ENCODE measurements at places on chromosomes 4 and X. TPM values are rescaled to one million over a fixed set of nuclear protein-coding genes. Genes with fewer than 3 reads are reported as not detected.

DNA sequence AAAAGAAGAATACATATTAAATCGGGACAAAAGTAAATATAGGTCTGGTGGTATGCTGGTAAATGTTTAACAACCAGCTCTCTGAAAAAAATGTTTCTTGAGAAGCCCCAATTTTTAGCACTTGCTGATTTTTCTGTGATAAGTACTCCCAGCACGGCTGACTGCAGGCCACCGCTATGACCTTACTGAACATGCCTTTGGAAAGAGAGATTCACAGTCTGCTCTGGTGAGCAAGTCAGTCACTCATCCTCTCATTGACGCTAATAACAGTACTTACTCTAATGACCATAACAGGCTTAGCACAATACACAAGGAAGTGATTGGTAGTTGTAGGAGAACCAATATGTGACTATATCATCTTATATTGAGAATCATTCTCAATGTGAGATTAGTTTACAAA, 98.9 kb upstream of the BLTP1 start:
- no peak for DNase-seq

DNA sequence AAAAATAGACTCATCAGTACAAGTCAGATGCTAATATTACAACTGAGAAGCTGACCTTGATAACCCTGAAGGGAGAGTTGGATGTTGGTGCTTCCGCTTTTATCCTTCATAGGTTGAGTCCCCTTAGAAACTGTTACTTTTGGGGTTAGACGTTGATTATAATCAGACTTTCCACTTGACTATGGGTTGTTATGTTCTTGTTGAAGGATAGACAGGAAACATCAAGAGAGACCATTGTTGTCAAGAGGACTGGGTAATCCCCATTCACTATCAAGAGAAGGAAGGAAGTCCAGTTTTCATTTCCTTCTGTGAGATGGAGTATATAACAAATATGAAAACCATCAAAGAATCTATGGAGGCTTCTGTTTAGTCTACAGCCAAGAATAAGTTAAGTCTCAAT, 229.9 kb upstream of the AFF2 start:
- no peak for DNase-seq

DNA sequence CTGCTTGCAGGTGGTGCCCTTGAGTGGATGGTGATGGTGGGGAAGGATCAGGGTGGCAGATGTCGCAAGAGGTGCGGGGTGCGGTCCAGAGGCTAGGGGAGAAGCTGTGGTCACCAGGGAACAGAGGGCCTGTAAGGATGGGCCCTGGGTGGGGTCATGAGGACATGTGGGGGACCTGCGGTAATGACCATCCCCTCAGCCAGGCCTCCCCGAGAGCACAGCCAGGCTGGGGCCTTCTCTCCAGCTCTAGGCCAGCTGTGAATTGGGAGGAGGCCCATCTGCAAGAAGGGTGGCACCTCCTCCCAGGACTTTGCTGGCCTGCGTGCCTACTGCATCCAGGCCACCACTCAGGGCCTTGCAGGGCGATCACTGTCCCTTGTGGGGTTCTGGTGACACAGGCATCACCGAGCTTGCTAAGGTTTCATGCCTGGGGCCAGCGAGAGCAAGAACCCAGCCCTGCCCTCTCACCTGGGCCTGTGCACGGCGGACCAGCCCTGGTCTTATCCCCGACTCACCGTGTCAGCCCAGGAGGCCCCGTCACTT, 34.1 kb upstream of the MXD4 start:
- DNase-seq = no peak

DNA sequence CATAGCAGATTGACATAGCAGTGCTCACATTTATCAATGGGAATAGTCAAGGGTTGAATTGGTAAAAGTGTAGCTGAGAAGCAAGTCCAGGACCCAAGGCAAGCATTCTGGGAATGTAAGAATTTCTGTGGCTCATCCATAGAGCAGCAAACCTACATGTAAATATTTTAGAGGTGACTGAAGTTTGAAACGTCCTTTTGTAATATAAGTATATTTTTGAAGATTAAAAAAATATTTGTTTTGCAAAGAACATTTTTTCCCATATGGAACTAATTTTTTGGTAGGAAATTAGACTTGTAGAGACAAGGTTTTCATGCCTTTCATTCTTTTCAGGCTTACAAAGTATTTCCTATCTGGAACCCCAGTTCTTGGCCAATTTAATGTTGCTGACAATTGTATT, 104.0 kb downstream of the TEX13A start:
- no peak for DNase-seq

DNA sequence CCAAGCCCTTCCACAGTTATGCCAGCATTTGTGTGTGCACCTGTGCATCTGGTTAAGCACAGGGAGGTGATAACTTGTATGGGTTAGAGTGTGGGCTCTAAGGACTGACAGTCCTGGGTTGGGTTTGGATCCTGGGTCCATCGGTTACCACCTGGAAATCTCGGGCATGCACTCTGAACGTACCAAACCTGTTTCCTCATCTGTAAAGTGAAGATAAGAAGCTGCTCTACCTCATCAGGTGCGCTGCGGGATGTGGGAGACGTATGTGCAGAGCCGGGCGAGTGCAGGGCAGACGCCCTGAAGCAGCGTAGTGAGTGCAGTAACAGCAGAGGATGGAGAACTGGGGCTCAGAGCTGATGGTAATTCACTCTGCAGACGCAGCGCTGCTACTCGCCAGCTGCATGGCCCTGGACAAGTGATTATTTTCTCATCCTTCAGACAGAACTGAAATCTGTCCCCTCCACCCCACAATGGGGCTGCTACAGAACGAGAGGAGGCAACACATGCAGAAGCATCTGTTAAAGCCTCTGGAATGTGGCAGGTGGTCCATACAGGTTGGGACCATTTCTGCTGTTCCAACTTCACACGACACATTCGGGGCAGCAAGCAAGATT, 64.4 kb downstream of the HADH start:
- no peak for DNase-seq

DNA sequence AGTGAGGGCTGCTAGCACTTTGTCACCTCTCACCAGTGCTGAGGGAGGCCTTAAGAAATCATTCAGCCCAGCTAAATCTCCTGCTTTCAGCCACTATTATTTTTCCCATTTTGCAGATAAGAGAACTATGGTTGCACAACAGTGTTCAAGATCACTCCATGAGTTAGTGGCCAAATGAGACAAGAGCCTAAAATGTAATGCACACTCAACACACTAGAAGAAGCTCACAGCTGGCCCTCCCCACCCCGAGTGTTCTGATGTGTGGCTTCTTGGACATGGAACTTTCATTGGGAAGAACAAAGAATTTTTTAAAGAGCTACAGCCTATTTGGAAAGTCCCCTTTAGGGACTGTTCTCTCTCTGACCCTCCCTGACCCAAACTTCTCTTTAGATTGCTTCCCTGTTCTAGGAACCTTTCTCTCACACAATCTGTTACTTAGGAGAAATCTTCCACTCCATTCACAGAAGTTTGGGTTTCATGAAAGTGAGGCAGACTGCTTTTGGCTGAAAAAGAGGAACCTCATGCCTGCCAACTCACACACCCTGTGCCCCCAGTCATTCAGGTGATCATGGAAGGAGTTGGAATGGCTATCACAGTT, 44.0 kb upstream of the CT47C1 start:
- no peak for DNase-seq

DNA sequence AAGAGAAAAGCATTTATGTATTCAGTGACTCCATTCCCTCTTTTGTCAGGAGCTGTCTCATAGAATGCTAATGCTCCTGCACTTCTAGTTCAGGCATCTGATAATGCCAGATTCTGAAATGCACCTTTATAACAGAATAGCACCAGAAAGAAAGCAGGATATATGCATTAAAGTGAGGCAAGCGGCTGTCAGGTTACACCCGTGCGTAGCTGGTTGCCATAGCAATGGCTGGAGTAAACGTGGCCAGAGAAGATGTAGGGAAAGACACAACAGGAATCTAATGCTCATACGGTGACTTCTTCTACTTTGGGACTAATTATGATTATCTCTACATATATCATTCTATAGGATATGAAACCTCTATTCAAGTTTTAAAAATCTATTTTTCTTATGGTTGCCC, 5.9 kb downstream of the EMCN start:
- no peak for DNase-seq

DNA sequence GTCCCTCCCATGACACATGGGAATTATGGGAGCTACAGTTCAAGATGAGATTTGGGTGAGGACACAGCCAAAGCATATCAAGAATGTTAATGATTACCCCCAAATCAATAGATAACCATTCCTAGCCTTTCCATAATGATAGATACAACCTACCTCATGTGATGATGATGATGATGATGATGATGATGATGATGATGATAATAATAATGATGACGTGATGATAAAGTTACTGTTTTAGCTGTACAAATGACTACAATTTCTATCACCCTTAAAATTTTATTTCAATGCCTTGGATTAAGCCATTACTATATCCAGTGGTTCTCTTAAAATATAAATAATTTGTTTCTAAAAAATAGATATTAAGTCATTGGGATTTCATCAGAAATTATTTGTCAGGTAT, 55.2 kb upstream of the NLGN4X start:
- no peak for DNase-seq

DNA sequence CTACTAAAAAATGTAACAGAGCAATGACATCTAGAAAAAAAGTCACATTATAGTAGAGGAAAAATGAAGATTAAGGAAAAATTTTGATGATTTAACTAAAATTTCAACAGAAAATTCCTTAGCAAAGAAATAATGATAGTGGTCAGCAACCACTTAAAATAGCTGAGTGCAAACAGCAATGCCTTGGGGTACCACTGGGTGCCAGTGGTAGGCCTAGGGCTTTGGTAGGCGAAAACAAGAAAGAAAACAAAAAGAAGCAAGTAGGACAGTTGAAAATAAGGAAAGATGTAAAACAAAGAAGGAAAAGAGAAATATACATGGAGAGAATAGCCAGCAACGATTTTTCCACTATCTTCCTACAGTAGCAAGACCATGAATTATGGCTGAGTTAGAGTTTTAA, 313.5 kb upstream of the IRS4 start:
- DNase-seq = no peak

- no peak for DNase-seq
Observed at GRCh38 chr4:87838890-87839591, 6.3 kb downstream of the MEPE start.

DNA sequence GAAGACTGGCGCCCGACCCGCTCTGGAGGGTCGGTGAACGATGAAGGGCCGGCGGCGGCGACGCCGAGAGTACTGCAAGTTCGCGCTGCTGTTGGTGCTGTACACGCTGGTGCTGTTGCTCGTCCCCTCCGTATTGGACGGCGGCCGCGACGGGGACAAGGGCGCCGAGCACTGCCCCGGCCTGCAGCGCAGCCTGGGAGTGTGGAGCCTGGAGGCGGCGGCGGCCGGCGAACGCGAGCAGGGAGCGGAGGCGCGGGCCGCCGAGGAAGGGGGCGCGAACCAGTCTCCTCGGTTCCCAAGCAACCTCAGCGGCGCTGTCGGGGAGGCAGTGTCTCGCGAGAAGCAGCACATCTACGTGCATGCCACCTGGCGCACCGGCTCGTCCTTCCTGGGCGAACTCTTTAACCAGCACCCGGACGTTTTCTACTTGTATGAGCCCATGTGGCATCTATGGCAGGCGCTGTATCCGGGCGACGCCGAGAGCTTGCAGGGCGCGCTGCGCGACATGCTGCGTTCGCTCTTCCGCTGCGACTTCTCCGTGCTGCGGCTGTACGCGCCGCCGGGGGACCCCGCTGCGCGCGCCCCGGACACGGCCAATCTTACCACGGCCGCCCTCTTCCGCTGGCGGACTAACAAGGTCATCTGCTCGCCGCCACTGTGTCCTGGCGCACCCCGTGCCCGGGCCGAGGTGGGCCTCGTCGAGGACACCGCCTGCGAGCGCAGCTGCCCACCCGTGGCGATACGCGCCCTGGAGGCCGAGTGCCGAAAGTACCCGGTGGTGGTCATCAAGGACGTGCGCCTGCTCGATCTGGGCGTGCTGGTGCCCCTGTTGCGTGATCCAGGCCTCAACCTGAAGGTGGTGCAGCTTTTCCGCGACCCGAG, 568 bp downstream of the CHST7 start:
- no peak for DNase-seq

DNA sequence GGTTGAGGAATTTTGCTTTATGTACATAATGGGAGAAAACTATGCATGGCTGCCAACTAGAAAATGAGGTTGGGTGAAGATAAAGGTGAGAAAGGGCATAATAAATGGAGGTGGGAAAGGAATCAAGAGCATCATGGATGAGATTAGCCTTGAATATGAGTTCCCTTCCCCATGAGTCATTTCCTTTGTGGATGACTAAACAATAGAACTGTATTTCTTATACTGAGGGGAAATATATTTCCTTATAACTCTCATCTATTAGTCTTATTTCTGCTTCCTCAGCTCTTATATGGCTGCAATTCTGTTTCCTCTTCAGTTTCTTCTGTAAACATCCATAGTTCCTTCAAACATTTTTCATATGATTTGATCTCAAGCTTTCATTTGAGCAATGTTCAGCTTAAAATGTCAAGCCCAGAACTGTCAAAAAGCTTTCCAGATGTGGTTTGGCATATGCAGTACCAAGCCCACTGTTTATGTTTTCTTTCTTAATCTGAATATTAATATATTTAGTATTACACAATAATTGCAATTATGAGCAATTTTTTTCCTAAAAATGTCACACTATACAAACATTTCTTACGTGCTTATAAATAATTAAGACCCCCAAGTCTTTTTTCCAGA, 100.7 kb upstream of the GRPR start:
- peak; percentile 7 for DNase-seq

DNA sequence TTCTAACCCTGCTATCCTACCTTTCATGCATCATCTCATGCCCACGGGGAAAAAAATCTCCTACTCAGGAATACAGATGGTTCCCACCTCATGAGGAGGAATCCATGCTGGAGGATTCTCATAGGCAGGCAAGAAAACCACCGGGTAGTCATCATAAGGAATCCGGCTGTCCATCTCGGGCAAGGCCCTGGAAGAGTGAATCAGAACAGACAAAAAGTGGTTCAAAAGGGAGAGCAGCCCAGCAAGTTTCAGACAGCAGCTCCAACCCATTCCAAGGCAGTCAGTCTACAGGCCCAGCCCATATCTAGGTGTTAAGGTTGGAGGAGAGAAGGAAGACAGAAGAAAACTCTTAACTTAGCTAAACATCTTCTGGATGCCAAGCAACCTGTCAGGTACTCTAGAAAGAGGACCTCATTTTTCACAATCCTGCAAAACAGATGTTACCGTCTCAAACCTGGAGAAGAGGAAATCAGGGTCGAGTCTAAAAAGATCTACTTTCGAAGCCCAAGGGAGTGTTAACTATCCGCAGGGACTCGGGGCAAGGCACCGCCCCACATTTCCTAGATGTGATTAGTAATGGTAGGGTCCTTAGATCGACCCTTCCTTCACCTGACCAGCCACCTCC, 447 bp downstream of the PDZD11 start:
- no peak for DNase-seq

GRCh38 chr4:169617306-169617705, 3.1 kb upstream of the CLCN3 start:
- DNase-seq = no peak

The ELF4 gene
- total RNA-seq = 27.4 TPM

The SPP1 gene
- 33.4 TPM for total RNA-seq

The IL21 gene
- total RNA-seq = not detected

The H2BW2 gene
- not detected for total RNA-seq

The DCX gene
- not detected for total RNA-seq

The SYTL4 gene
- total RNA-seq = 10.5 TPM

The FOXP3 gene
- total RNA-seq = not detected

The SUPT20HL1 gene
- total RNA-seq = not detected
